ENCODE measurements at places on chromosomes 7 and 10.

DNA sequence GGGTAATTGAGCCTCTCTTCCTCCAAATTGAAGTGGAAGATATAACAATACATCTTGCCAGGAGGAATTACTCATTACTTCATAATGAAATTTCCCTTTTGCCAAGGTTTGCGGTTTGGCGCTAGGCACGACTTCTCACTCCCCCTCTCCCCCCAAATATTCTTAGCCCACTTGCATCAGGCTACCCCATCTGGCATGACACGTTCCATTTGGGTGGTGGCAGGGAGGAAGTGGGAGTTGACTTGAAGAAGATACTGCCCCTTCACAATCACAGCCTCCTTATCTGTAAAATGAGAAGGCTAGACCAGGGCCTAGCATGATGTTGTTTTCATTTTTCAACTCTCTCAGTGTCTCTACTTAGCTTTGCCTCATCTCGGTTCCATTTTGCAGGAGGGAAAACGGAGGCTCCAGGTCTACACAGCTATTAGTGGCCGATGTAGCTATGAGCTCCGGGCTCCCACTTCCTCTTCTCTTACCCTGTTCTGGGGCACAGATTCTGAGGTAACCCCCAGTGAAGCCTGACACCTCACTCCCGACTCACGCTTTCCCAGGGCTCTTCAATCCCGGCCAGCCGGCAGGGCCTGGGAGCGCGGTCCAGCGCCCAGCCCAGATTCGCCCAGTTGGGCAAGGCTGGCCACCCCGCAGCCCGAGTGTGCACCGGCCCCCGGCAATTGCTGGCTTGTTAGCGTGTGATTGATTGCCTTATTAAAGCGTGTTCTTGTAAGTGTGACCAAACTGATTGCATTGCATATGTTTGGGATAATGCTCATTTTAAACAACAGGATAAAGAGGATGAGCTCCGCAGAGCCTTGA, 6.5 kb downstream of the EVX1 start:
- peak; percentile 39 for DNase-seq

DNA sequence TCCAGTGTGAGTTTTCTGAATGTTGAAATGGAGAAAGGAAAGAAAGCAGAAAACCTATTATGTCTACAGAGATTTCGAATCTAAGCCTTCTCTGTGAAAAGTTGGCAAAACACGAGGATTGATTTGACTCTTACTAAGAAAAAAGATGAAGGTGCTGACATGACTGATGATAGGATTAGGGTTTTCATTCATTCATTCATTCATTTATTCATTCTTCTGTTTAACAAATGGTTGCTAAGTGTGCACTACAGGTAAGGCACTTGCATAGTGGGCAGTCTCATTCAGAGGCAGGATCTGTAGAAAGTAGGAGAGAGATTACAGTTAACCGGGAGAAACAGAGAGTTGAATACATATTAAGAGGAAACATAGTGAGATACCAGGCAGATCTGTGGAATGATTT, 137.1 kb downstream of the ZNF365 start:
- DNase-seq = no peak

GRCh38 chr7:137519947-137520346, 176.4 kb upstream of the PTN start:
- no peak for DNase-seq

GRCh38 chr10:99394761-99395386, 35.5 kb downstream of the GOT1 start:
- no peak for DNase-seq

DNA sequence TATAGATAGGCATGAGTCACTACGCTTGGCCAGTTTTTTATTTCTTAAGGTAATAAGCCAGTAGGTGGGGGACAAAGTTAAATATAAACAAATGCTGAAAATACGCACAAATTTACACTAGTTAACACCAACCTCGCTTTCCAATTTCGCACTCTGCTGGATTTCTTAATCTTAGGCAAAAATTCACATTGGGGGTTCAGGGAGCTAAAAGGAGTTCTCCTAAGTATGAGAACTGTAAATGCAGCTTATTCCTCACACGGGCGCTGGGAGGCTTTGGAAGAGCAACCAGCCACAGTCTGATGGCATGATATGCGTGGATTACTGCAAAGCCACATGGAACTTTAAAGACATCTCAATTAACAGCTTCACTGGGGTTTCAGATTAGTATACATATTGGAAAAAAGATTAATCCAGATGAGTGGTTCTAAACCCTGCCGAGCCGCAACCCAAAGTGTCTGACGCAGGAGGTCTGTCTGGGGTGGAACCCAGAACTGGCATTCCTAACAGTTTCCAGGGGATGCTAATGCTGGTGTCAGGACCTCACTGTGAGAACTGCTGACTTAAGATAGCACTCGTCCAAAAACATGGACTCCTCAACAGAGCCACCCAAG, 16.2 kb downstream of the TNS3 start:
- DNase-seq = no peak

GRCh38 chr10:77138541-77138940, 499.1 kb downstream of the KCNMA1 start:
- no peak for DNase-seq

GRCh38 chr7:101542527-101543241, 86.4 kb downstream of the MYL10 start:
- DNase-seq = no peak

- DNase-seq = no peak
These were observed 27.1 kb downstream of the ATXN7L1 start for GRCh38 chr7:105849122-105849855.

DNA sequence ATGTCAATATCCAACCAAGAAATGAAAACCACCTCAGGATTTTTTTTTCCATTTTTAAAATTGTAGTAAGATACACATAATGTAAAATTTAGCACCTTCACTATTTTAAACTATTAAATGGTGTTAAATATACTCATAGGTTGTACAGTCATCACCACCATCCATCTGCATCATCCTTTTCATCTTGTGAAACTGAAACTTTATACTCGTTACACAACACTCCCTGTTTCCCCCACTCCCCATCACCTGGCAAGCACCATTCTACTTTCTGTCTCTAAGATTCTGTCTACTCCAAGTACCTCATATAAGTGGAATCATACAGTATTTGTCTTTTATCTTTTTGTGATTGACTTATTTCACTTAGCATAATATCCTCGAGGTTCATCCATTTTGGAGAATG, 335.2 kb upstream of the NPSR1 start:
- no peak for DNase-seq

DNA sequence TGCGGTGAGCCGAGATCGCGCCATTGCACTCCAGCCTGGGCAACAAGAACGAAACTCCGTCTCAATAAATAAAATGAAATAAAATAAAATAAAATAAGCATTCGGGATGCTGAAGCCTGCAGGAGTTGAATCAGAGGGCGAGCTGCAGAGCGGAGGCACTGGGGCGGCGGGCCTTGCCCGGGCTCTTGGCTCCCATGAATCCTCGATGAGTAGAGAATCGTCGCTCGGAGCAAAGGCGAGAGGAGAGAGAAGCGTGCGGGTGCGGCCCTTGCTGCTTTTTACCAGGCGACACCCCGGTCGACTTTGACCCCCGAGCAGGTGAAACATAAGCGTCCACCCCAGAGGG, 168.3 kb downstream of the UBE2H start:
- no peak for DNase-seq

GRCh38 chr10:100496567-100496966, 23.1 kb downstream of the SEC31B start:
- DNase-seq = no peak

DNA sequence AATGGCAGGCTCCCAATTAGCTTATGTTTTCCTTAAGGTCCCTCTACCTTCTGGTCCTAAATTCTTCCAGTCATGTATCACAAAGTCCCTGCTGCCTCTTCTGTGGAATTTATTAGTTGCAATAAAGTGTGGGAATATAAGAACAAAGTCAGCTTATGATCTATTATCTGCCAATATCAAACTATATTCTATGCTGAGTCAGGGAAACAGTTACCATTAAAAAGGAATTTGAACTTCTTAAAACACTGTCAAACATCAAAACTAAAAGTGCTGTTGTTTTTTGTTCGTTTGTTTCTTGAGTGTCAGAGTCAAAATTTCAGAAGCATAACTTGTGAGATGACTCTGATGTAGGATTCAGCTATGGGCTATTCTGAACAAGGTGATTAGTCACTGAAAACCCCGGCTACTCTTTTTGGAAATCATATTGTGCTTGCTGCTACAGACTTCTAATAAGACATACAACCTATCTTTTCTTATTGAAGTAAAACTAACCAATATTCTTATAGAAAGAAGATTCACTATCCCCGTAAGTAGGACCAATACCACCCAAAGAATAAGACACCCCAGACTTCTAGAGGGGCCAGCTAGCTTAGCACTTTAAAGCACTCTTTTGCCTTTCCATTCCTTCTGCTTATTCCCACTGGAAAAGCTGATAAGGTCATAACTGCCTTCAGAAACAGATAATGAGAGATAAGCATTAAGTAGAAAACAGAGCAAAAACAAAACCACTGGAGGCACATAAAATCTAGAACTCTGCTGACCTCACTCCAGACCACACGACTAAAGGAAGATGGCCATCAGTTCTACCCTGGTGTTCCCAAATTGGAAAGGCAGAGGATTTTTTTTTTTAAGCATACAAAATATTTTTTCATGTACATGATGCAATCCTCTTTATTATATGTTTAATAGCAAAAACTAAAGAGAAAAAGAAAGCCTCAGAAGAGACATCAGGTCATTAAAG, 370.6 kb downstream of the PARD3 start:
- DNase-seq = peak; percentile 13

DNA sequence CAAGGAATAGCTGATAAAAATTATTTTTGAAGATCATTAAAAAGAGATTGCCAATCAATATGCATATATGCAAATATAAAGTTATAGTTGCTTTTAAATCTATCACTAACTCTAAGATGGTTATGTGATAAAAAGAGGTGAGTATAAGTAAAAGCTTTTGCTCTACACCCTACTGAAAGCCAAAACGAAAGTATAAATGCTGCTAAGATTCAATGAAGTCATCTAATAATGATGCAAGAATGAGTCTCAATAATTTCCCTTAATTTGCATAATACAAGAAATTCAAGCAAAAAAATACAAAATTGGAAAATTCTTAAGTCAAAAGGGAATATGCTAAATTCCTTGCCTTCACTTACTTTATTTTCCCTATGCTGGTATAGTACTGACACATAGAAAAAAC, 75.2 kb downstream of the WAPL start:
- DNase-seq = no peak

- no peak for DNase-seq
These were observed 24.4 kb upstream of the ASAH2 start for GRCh38 chr10:50275650-50276235.

DNA sequence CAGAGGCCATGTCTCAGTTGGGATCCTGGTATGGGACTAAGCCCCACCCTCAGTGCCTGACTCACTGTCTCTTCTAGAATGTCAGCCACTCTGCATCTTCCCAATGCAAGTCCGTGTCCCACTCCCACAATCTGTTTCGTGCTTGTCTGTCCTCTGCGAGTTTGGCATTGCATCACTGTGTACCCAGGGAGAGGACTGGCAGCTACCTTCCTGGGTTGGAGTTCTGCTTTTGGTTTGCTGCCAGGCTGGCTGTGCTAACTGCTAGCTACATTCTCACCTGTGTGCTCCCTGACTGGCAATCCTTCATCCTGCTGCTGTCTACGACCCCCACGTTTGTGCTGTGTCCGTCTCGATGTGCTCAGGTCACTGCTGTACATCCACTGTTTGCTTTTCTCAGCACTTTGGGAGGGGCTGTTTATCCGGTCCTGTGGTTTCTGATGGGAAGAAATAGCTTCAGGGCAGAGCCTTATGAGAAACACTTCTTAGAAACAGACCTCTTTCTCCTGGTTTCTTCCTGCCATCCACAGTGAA, 56.0 kb upstream of the GLI3 start:
- no peak for DNase-seq

DNA sequence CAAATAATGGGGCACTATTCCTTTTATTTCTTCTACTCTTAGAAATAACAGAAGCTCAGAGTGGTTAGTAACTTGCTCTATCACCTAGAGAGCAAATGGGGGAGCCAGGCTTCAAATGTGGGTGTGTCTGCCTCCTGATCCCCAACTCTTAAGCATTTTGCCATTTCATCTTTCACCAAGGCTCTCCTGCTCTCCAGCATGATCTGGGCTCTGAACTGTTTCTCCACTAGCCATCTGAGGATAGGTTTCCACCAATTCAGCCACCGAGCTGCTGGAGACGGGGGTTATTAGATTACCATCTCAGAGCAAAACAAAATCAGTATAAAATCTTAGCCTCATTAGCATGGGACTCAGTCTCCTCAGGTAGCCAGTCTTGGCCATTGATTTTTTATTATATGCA, 20.2 kb upstream of the VAX1 start:
- no peak for DNase-seq

DNA sequence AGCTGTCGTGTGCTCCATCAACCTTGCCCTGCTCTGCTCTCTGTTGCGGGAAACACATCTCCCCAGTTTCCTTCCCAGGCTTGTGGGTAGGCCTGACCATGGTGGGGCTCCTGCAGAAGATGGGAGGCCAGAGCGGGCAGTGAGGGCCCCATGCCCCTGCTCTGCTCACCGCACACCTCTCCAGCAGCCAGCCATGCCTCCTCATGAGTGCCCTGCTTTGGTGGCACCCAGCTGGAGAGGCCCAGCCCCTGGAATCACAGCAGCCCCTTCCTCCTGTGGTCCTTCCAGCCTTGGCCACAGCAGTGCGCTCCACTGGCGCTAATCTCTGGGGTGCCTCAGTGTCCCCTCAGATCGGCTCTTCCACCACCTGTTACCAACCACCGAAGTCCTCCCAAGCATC, 4.2 kb upstream of the OPN4 start:
- DNase-seq = no peak

DNA sequence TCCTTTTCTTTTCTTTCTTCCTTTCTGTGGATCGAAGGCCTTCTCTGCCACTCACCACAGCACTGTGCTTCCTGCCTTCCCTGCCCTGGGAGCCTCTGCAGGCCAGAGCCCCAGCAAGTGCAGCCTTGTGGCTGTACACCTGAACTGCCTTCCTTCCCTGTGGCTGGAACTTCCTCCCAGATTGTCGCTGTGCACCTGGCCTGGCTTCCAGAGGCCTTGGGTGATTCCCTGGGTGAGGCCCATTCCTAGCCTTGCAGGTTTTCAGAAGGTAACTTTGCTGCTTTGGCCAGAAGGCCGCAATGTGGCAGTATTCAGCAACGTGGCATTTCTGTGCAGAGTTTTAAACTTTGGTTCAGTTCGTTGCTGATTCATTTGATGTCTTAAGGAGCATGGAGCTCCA, 50.1 kb upstream of the RASGEF1A start:
- no peak for DNase-seq

GRCh38 chr10:103842605-103843004, 12.8 kb downstream of the SH3PXD2A start:
- no peak for DNase-seq

DNA sequence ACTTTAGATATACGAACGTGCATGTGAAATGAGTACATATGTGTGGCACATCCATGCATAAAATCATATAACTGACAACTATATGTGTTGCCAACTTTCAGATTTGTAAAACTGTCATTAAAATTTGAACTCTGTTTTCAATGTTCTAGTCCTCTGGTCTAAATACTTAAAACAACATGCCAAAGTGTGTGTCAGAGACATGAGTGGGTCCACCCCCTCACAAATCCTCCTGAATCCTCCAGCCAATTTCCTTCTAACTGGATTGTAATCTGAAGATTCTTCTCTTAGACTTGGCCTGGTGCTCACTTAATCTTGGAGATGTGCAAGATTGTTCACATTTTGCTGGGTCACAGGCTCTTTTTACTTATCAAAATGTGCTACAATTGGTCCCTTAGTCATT, 184.1 kb downstream of the RELN start:
- peak; percentile 5 for DNase-seq

- DNase-seq = no peak
These were observed 170.6 kb downstream of the UBE2H start for GRCh38 chr7:129781928-129782817.

All from stromal cell of bone marrow (primary cell).